ENCODE measurements at places on chromosomes 3 and 15. TPM values are rescaled to one million over a fixed set of nuclear protein-coding genes. Genes with fewer than 3 reads are reported as not detected.

DNA sequence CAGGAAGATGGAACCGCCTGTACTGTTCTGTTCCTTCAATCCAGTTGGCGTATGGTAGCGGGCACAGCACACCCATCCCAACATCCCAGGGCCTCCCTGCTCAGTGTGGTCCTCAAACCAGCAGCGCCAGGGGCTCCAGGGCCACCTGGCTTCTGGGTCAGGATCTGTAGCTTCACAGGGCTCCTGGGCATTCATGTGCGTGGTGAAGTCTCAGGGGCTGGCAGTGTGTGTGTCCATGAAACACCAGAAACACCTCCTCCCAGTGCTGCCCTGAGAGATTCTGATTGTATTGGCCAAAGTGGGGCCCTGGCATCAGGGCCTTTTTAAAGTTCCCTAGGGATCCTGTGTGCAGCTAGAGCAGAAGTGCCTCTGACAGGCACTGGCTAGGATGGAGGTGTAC lies 42.1 kb downstream of the ABTB1 start:
- H3K4me1 ChIP-seq, result no peaks in the 10 kb centered on the region
- DNase-seq, result no peak
- no peak overlapping the region for H3K4me3 ChIP-seq
- H3K27me3 ChIP-seq, result no peaks in the 10 kb centered on the region
- no peak overlapping the region for H3K27ac ChIP-seq

RHCG gene
- 0.19 TPM for total RNA-seq

DNA sequence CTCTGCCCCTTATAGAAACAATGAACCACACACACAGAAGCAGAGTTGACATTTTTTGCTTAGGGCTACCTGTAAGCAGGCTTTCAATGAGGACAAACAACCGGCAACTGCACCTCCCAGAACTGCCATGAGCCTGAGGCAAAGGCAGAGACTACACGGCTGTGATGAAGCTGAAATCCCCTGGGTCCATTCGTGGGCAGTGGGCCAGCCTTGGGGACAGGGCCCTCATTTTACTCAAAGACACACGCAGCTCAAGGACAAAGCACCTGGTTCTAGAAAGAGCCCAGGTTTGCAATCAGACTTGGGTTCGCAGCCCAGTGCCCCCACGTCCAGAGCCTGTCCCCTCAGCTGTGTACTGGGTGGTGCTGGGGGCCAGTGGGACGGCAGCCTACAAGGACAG lies 17.9 kb downstream of the FAM174B start:
- no peaks in the 10 kb centered on the region for H3K36me3 ChIP-seq
- no peak overlapping the region for H3K4me3 ChIP-seq
- DNase-seq, result no peak
- H3K4me1 ChIP-seq, result peaks cover 8% of the 10 kb centered on the region
- no peaks in the 10 kb centered on the region for H3K27me3 ChIP-seq
- no peak overlapping the region for H3K27ac ChIP-seq

DNA sequence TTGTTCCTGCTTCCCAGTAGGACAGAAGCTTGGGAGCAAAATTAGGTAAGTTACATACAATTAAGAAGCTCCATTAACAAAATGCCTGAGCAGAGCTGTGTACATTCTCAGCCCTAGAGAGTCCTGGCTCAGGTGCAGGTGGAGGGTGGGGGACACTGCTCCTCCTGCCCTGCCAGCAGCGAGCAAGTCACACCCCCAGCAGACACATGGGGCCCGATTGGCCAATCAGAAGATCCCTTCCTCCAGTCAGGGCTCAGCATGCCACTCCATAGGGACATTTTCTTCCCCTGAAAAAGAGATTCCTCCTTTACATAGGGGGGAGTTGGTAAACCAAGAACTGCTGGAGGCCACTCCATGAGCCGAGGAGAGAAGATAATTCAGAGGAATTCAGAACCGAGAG lies 62.1 kb downstream of the PLXNA1 start:
- H3K4me3 ChIP-seq, result no peak overlapping the region
- H3K36me3 ChIP-seq, result no peaks in the 10 kb centered on the region
- no peak overlapping the region for H3K27ac ChIP-seq
- H3K4me1 ChIP-seq, result no peaks in the 10 kb centered on the region
- no peak for DNase-seq

DNA sequence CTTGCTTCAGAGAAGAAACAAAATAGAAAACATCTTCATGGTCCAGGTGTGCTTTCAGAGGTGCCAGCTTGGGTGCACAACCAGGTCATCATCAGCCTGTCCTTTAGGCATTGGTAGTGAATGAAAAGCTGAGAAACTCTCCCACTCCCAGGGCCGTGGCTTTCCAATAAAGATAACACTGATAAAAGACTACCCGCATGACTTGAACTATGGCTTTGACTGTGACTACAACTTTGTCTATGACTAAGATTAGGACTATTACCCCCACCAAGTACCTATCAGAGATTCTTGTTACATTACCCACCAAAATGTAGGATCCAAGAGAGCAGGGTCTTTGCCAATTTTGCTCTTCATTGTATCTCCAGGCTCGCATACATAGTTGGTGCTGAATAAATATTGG lies 115.2 kb downstream of the EDEM1 start:
- H3K36me3 ChIP-seq, result no peaks in the 10 kb centered on the region
- no peak overlapping the region for H3K4me3 ChIP-seq
- no peaks in the 10 kb centered on the region for H3K27me3 ChIP-seq
- no peak for DNase-seq

Measured in liver (tissue), 10 donors.